ENCODE measurements at places on chromosomes 7 and 10.

DNA sequence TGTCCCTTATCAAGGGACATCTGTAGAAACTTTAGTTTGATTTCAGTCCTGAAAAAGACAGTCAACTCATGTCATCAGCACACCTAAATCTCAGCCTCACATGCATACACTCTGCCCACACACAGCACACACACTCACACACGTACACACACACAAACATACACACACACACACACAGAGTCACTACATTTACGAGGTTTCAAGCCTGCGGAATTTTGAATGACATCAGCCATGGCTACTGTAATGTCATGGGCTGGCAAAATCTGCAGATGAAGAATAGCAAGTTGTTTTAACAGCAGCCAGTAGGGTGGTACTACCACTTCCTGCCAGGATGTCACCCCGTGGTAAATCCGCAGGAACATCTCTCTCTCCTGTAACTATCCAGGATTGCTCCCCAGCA lies 37.1 kb upstream of the EZH2 start:
- DNase-seq: no peak

DNA sequence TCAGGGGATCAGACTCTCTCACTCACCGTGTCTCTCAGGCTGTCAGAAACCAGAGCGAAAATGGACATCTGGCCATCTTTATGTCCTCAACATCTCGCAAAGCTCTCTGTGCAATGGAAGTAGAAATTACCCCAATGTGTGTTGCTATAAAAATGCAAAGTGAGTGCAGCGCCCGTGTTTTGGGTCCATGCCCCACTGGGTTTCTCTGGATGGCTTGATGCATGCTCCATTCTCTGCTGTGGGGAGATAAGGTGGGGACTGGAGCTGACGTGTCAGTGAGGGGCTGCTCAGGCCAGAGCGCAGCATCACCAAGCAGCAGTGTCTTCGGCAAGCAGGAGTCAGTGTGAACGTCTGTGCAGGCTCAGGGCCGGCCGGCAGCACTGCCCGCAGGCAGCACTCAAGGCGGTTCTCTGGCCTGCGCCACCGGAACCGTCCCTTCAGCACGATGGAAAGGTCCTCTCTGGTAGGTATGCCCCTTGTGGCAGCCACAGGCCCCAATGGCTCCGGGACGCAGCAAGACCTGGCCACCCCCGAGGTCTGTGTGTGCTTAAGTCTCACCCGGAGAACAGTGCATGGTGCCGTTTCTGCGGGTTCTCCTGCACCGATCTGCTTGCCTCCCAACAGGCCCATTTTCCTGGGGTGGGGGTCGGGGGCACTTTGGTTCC lies 30.2 kb downstream of the WDR86 start:
- DNase-seq: no peak

- DNase-seq: no peak
These were observed 13.7 kb upstream of the GPR141 start for GRCh38 chr7:37669818-37670217.

GRCh38 chr10:32204606-32205005 lies 142.4 kb downstream of the EPC1 start:
- DNase-seq: no peak

DNA sequence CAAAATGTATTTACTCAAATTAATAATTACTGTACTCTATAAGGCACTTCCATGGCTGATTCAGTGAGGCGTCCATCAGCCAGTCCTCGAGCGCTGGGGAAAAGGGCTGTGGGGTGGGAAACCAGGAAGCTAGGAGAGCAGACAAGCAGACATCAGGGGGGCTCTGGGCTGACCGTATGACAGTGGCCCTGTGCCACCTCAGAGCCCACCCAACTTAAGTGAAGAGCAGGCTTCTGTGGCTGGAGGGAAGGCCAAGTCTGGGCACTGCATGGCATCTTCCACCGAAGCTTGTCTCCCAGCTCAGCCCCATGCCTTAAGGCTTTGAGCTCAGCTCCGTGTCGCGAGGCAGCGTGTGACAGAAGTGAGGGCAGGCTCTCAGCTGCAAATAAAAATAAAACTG lies 464.5 kb upstream of the ZMIZ1 start:
- DNase-seq: no peak

DNA sequence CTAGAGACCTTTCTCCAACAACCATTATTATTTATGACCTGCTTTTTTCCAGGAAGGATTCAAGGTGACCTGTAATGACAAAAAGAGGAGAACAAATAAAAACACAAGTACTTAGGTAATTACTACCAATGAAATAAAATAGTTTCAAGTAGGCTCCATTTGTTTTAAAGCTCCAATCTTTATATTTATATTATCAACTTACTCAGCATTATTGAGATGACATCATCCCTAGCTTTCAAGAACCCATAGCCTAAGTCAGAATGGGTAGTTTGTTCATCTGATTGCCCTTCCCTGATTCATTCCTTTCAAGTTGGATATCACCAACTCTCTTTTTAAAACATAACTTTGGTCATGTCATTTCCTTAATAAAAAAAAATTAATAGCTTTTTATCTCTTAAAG lies 131.5 kb downstream of the GRM3 start:
- no peak for DNase-seq

DNA sequence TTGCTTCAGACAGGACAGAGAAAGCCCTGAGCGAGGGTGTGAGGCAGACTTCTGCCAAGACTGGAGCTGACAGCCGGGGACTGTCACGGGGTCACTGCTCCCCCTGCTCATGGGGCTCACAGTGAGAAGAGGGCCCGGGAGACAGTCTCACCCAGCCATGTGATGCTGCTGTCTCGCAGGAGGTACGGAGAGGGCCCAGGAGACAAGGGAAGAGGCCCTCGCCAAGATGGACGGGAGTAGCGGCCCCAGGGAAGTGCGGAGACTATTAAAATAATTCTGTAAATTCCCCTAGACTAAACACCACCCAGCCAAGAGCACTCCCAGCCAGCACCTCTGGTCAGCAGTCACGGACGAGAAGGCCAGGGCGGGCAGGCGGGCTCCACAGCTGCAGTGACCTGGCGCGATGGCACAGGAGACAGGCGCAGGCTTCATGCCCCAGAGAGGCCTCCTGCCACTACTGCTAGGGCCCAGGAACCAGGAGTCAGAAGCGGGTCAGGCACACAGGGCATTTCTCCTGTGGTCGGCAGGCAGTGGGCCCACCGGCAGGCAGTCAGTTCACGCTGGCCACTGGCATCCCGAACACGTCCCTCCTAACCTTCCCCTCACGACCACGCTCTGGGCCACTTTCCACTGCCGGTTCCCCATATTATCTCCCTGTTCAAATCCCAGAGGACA lies 24.1 kb downstream of the WDR86 start:
- no peak for DNase-seq

DNA sequence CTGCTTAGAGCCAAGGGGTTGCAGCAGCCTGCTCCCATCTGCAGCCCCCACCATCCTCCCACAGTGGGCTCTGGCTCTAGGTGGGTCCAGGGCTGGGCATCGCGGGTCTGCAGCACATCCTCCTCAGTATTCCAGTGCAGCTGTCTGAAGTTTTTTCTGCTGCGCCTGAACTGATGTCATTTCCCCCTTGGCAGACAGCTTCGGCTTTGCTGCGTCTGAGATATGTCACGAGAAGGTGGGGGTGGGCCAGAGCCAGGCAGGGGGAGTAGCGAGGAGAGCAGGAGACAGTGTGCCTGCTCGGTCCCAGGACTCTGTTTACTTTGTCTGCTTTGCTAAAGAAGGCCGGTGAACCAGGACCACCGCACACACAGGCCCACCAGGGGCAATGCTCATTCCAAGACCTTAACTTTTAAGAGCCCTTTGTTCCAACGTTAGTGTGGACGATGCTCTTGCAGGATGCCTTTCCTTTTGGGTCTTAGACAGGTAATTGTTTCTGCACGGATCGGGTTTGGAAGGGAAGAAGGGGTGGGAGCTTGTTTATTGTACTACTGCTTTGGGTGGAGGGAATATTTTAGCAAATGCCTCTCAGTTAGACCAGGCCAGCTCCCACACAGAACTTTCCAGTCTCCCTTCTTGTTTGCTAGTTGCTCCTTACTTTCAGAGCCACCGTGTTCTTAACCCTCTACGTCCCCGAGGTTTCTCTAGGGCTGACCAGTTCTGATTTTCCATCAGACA lies 32.4 kb downstream of the WBP1L start:
- DNase-seq: peak; percentile 85

DNA sequence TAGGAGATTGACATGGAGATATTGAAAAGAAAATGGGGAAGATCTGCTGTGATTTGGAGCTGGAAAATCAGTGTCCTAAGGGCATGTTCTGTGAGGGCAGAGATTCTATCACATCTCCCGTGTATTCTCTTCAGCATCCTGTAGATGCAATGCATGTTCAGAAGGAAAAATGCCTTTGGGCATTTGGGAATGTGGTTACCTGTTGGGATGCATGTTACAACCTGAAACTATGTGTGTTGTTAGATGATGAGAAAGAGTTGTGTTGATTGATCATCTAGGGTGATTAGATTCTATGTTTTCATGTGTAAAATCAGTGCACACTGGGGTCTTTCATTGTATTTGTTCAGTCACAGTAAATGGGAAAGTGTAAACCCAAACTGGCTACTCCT lies 14.7 kb downstream of the CUZD1 start:
- no peak for DNase-seq

- no peak for DNase-seq
These were observed 349.2 kb upstream of the PRKCQ start for GRCh38 chr10:6929148-6929830.

DNA sequence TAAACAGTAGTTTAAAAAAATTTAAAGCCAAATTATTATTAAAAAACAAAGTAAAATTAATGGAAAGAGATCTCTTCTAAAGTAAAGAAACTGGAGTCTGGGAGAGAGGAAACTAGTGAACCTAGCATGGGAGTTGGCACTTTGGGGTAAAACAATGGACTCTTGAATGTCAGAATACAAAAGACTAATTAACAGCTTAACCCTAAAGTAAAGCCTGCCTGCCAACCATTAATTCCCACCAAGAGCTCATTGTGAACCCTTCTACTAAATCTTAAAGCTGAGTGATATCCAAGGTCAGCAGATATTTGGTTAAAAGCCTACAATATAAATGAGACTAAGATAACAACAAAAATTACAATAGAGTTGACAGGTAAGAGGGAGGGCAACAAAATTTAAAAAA lies 36.5 kb downstream of the KMT2C start:
- no peak for DNase-seq

GRCh38 chr7:35512716-35513115 lies 182.2 kb downstream of the HERPUD2 start:
- no peak for DNase-seq

GRCh38 chr10:46530249-46531186 lies 25.9 kb downstream of the GPRIN2 start:
- no peak for DNase-seq

DNA sequence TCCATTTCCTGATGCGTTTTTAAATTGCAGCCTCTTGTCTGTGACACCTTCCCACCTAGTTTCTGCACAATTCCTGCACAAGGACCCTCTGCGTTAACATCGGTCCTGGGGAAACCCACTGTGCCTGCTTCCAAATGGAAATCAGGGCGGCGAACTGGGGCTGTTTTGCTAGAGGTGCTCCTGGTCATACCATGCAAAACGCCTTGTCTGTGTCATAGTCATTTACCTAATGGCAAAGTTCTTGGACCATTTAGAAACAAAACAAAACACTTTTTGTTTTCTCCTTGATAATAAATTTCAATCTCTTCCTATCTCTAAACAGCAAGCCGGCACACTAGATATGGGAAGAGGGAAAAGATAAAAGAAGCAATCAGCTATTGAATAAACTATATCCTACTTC lies 206.9 kb upstream of the KLF14 start:
- DNase-seq: no peak

DNA sequence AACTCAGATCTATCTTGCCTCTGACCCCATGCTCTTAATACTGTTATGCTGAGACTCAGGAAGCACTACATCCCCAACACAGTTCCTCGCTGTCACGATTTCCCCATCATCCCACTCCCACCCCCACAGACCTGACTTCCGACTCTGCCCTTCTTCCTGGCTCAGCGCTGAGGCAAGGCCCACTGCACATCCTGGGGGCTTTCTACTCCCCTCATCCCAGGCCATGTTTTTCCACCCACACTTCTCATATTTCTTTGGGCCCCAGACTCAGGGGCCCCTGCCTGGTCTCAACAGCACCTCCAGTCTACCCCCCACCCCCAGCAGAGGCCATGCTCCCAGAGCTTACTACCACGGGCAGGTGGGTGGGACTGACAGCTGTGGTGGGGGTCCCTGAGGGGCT lies 7.7 kb upstream of the NDST2 start:
- DNase-seq: no peak

GRCh38 chr10:9868499-9868898 lies 1149.2 kb upstream of the CELF2 start:
- no peak for DNase-seq

GRCh38 chr10:89555688-89556445 lies 20.5 kb upstream of the SLC16A12 start:
- DNase-seq: no peak

- DNase-seq: no peak
These were observed 139.9 kb downstream of the CXCL12 start for GRCh38 chr10:44244745-44245600.

DNA sequence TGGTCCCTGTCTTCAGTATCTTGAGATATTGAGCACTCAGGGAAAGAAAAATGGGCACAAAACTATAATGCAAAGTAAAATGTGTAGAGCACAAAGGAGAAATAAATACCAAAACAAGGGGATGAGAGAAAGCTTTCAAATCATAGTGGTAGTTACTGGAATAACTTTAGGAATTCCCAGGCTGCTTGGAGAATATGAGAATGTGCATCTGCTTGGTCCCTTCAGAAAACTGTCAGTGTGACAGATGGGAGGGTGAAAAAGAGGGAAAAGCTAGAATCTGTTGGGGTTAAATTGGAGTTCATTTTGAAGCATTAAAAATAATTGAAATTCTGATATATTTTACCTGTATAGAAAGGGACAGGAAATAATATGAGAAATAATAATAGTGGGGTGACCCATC lies 15.3 kb downstream of the ST7 start:
- DNase-seq: no peak

GRCh38 chr7:327991-328702 lies 38.2 kb downstream of the FOXL3 start:
- no peak for DNase-seq

DNA sequence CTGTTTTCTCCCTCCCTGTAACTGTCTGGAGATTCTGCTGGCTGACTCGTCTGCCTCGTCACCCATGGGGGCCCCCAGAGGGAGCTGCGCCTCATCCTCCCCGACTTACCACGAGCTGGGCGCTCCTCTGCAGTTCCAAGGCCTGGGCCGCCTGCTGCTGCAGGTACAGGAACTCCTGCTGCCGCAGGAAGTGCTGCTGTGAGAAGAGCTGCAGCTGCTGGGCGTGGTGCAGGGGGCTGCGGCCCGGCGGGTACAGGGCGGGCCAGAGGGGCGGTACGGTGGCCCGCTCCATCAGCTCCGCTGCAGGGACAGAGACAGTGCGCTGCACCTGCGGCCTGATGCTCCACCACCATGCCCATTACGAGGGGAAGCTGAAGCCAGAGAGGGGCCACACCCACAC lies 47.7 kb downstream of the TNRC18 start:
- no peak for DNase-seq

- no peak for DNase-seq
These were observed 338 bp downstream of the ATP6V0E2 start for GRCh38 chr7:149873970-149874643.

DNA sequence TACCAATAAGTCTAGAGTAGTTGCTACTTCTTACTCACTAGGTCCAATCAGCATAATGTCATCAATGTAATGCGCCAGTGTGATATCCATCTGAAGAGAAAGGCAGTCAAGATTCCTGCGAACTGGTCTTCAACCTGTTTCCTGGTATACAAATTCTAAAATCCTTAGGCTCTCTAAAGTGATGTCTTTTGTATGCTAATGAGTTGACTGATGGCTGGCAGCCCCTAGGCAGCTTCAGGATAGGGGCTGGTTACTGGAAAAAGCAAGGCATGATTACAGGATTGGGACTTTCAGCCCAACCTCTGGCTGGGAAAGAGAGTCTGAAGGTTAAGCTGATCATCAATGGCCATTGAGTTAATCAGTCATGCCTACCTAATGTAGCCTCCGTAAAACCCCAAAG lies 250.2 kb upstream of the PTER start:
- no peak for DNase-seq

Measured in right lung (tissue), 10 donors.